ENCODE measurements at places on chromosomes 7 and 10.

- no peak for DNase-seq
These were observed 3.3 kb downstream of the IMMP2L start for GRCh38 chr7:111558991-111559390.

GRCh38 chr7:27593226-27593625, 69.5 kb downstream of the HIBADH start:
- DNase-seq = no peak

GRCh38 chr7:35714862-35715261, 19.9 kb upstream of the HERPUD2 start:
- DNase-seq = peak; percentile 32

DNA sequence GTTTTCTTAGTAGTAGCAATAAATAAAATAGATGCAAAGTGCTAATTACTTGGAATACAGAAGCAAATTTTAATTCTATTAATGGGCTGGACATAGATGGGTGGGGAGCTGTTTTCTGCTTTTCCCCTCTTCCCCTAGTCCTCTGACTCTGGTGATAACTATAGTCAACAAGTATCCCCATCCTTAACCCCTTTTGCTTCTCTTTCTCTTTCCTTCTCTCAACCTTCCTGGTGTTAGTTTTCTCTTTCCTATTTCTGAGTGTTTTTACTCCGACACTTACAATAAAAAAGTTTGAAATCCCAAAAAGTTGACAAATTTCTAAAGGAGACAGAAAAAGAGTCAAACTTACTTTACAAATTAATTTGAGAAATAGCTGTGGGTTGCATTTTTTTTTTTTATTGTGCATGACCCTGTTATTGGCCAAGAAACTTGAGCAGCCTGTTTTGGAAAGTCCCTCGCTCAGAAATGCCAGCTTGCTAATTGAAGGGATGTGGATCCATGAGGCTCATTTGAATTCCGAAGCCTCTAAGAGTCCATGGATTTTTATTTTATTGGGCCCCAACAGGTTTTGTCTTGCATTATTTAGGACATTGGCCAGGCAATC, 2.4 kb downstream of the FAS start:
- DNase-seq = peak; percentile 37

DNA sequence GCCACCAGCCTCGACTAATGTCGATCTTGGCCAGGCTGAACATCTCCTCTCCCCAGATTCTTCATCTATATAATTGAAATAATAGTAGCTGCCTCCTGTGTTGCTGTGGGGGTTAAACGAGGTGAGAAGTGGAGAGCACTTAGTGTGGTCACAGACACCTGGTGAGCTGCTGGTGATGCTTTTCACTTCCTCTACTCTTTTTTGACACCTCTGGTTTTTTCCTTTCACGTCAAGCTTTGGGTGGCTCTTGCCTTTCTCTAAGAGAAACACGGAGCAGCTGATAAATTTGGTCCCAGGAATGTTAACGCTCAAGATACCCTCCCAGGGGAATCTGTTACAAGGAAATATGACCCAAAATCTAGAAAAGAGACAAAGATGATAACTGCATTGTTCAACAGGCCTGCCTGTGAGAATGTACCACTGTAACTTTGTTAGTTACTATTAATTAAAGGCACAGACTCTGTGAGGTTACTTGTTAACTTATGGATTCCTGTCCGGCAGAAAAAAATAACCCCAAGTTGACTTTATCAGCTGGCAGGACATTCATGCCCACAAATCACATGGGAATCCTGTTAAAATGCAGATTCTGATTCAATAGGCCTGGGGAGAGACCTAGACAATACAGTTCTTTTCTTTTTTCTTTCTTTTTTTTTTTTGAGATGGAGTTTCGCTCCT, 9.5 kb upstream of the NPFFR1 start:
- no peak for DNase-seq

DNA sequence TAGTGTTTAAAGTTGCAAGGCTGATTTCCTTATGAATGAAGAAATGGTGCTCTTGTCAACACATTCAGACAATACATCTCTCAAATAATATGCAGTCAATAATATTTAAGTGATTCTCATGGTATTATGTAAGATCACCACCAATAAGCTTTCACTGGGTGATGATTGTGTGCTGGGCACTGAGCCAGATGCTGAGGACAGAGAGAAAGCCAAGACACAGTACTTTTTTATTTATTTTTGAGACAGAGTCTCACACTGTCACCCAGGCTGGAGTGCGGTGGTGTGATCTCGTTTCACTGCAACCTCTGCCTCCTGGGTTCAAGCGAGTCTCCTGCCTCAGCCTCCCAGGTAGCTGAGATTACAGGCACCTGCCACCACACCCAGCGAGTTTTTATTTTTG, 130.6 kb upstream of the LSM8 start:
- DNase-seq = peak; percentile 27

DNA sequence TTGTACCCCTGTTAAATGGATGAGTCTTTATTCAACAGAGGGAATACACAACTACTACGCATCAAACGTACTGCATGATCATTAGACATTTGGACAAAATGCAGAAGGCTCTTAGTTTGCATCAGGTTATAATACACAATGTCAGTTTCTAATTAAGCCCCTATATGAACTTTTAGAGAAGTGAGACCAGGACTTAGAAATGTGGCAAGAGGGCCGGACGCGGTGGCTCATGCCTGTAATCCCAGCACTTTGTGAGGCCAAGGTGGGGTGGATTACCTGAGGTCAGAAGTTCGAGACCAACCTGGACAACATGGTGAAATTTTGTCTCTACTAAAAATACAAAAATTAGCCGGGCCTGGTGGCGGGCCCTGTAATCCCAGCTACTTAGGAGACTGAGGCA, 76.3 kb upstream of the MGMT start:
- DNase-seq = no peak

GRCh38 chr10:102316421-102316820, 71.1 kb downstream of the GBF1 start:
- DNase-seq = no peak

DNA sequence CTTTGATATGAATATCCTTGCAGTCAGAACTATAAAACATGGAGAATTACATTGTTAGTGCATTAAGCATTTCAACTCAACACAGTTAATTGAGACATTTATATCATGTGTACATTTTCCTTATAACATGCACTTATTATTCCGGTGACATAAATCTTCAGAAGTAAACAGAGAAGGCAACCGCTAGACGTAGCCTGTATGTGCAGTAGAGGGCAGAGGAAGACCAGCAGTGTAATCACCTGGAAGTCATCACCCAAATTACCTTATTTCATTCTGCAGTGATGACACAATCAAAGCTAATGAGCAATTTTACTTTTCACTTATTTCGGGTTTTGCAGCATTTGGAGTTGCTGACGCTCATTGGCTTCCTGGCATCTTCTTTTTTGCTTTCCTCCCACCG, 394.6 kb downstream of the SDK1 start:
- DNase-seq = no peak

GRCh38 chr10:34670081-34670480, 145.0 kb downstream of the PARD3 start:
- DNase-seq = no peak

DNA sequence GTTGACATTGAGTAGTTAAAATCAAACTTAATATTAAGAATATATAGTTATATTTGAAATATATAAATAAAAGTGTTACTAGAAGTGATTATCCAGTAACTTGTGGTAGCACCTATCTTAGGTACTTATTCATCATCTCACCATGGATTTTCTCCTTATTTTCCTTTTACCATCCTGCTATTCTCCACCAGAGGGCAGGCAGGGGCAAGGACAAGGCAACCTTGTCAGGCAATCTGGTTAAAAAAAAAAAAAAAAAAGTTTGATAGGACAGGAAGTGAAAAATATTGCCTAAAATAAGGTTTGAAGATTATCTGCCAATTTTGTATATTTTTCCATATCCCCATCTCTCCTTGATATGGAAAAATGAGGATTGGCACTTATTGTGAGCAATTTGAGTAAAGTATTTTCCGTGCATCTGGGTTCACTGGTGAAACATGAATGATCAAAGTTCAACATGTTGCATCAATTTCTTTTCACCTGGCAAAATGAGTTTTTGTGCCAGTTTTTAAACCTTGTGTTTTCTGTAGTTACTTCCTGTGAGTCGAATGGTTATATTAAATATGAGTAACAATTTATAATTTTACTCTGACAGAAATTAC, 256.7 kb downstream of the AGMO start:
- no peak for DNase-seq

GRCh38 chr10:87519582-87519981, 14.9 kb downstream of the MINPP1 start:
- no peak for DNase-seq

GRCh38 chr7:112868609-112869008, 78.4 kb upstream of the TMEM168 start:
- DNase-seq = no peak

GRCh38 chr10:43084812-43085211, 7.9 kb downstream of the RET start:
- no peak for DNase-seq

DNA sequence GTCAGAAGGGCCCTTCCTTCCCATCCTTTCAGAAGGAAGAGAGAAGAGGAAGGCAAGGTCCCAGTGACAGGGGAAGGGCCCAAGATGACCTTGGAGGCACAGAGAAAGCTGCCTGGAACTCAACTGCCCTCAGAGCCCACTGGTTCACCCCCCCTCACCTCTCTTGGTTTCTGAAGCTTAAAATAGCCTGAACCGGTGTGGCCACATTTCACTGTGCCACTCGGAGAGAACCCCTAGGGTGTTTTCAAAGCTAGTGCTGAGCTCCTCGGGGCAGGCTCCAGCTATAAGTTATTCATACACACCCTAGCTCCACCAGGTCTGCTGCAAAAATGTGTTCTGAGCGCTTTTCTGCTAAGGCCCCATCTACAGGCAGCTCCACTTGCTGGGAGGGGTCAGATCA, 60.9 kb upstream of the ADRB1 start:
- DNase-seq = peak; percentile 73

DNA sequence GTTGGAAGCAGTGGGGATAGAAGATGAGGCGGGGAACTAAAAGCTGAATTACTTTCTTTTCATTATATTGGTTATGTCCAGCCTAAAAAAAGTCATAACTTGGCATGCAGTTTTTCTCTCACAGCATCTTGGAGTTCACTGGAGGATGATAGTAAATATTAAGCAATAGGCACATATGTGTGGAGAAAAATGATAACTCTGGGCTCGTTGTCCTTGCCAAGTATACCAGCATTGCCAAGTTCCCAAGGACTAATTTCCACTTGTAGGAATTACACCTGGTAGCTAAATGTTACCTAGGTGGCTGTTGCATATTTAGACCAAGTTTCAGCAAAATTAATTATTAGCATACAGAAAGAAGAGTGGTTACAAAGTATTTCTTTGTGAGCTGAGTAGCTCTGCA, 1007.6 kb downstream of the ANKRD7 start:
- DNase-seq = no peak

DNA sequence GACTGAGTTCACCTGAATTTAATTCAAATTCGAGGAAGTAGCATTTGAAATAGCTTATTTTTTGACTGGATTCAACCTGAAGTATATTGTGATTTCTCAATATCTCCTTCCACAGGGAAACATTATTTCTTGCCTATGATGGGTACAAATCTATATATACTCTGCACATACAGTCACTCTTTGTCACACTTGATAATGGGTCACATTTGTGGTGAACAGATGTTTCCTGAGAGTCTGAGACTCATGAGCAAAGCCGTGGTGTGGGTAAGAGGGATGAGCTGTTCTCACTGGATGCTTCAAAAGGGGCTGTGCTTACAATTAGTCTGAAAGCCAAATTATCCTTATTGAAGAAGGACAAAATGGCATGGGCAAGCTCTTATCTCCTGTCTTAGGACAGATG, 18.0 kb upstream of the TBXAS1 start:
- DNase-seq = no peak

- no peak for DNase-seq
These were observed 76.6 kb downstream of the SLC16A9 start for GRCh38 chr10:59633063-59633462.

GRCh38 chr10:5089865-5090264, 4.3 kb upstream of the AKR1C3 start:
- no peak for DNase-seq

- DNase-seq = no peak
These were observed 51.1 kb upstream of the PODXL start for GRCh38 chr7:131607291-131608115.

Data from prostate gland (tissue), 2 donors.